ENCODE measurements at places on chromosomes 12 and 14.

- DNase-seq, result no peak
Measured at GRCh38 chr14:85357120-85357519, 172.8 kb upstream of the FLRT2 start.

DNA sequence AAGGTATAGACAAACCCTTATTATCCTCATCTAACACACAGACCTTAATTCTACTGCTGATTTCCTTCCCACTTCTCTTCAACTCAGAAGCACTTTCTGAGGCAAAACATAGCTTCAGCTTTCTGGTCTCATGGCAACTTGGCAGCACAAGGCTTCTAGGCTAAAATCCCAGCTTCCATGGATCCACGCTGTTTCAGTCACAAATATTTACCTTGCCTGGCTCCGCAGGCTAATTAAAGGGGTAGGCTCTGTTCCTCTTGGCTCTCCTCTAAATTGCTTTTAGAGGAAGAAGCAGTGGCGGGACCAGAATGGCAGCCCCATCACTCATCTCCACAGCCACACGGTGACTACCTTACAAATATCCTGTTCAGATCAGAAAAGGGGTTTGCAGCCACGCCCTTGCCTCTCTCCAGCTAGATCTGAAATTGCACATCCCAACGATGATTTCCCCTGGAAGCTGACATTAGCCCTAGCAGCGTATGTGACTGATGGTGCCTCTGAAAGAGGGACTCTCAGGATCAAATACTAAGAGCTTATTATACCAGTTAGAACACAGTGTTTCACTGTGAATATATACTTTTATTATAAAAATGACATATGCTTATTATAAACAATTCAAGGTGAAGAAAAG lies 221.5 kb upstream of the NUDT4 start:
- DNase-seq, result no peak

DNA sequence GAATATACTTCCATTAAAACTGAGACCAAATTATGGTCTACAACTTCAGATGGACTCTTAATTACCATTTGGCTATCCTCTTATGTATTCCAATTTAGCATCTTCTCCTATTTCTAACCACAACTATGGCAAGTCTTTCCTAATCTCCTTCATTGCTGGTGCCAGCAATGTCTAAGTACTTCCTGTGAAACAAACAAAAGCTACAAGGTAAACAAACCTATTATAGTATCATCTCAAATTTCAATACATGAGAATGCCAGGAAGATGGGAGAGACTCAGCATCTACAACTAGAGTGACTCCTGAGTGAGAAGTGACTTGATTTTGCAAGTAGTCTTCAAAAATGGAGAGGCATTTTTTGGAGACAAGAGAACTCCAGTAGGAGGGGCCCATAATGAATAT lies 202.9 kb upstream of the ATXN7L3B start:
- no peak for DNase-seq

GRCh38 chr14:52527052-52527451 lies 25.3 kb downstream of the TXNDC16 start:
- DNase-seq, result no peak

GRCh38 chr14:57692671-57693070 lies 173.2 kb downstream of the SLC35F4 start:
- DNase-seq, result no peak

GRCh38 chr14:63644741-63645140 lies 3.1 kb upstream of the WDR89 start:
- DNase-seq, result no peak

- no peak for DNase-seq
Measured at GRCh38 chr14:64465831-64466554, 694 bp downstream of the AKAP5 start.

DNA sequence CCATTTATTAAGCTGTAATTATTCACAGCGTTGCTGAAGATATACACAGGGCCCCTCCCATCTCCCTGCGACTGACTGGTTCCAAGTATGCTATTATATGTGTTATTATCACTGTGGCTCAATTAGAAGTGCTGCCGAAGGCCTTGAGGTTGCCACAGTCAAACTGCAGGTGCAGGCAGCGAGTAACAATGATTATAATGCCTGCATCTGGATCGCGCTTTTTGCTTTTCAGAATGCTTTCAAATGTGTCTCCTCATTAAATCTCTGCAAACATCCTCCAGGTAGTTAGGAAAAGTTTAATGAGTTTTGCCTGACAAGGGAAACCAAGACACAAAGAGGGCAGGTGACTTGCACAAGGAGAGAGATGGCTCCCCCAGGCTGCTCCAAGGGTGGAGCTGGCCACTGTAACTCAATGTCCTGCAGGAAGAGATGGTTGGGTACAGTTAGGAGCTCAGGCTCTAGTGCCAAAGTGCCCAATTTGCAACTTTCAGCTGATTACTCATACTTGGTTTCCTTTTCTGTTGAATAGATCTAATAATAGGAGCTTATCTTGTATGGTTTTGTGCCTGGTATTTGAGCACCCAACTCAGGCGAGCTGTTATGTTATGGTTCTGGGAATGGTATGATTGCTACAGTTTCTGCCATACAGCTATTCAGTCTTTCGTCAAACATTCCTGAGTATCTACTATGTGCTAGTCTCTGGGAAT lies 1.7 kb upstream of the SYNE3 start:
- no peak for DNase-seq

DNA sequence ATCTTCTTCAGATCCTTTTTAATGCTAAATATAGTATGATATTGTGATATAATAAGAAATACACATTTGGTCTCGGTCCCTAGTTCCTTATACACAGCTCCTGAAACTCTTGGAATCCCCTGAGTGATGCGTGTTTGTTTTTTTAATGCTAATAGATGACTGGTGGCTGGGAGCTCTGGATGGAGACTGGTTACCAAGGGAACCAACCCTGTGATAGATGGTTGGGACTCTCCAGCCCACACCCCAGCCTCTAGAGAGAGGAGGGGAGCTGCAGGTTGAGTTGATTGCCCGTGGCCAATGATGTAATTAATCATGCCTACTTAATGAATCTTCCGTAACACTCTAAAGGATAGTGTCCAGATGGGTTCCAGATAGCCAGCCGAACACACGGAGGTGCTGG lies 140.6 kb downstream of the FBXL14 start:
- no peak for DNase-seq
